A549 treated with Mapracorat at 1 μM for 4 hours (cell line): ENCODE measurements at places on chromosomes 11 and 22. TPM values are rescaled to one million over a fixed set of nuclear protein-coding genes. Genes with fewer than 3 reads are reported as not detected.

Gene RAB38
- 0.77 to 1.0 TPM (median 0.91 TPM) in 5 replicates for total RNA-seq

Gene TSPAN32
- not detected in 5 replicates for total RNA-seq

Gene CBLIF
- not detected in 5 replicates for total RNA-seq

Gene GVQW3
- 0.57 to 1.4 TPM (median 0.92 TPM) in 5 replicates for total RNA-seq

Gene SCO2
- 3.8 to 10.3 TPM (median 5.2 TPM) in 5 replicates for total RNA-seq

Gene CCDC73
- 0.05 TPM in 1 of 5 replicates, not detected in the others for total RNA-seq

Gene NOX4
- total RNA-seq = not detected in 5 replicates

Gene OR51B4
- total RNA-seq = not detected in 5 replicates
